ENCODE measurements at places on chromosomes 1 and 21.

DNA sequence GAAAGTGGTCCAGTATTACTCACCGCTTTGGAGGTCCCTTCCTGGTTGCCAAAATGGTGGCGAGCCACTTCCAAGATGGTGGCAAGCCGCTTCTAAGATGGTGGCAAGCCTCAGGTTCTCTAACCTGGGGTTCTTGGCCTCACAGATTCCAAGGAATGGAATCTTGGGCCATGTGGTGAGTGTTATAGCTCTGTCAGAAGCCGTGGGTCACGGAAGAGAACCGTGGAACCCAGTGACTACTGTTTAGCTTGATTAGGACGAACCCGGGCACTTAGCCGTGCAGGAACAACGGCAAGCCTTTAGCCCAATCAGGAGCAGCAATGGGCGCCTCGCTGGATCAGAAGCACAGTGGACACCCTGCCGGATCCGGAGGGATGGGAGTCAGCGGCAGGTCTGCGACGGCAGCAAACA, 356.2 kb upstream of the TMPRSS15 start:
- DNase-seq: no peak

GRCh38 chr1:223216531-223217205, 73.6 kb upstream of the TLR5 start:
- no peak for DNase-seq

GRCh38 chr1:235852887-235853286, 13.8 kb downstream of the LYST start:
- no peak for DNase-seq

- DNase-seq: no peak
Observed at GRCh38 chr1:87024936-87025540, 110.6 kb downstream of the HS2ST1 start.

DNA sequence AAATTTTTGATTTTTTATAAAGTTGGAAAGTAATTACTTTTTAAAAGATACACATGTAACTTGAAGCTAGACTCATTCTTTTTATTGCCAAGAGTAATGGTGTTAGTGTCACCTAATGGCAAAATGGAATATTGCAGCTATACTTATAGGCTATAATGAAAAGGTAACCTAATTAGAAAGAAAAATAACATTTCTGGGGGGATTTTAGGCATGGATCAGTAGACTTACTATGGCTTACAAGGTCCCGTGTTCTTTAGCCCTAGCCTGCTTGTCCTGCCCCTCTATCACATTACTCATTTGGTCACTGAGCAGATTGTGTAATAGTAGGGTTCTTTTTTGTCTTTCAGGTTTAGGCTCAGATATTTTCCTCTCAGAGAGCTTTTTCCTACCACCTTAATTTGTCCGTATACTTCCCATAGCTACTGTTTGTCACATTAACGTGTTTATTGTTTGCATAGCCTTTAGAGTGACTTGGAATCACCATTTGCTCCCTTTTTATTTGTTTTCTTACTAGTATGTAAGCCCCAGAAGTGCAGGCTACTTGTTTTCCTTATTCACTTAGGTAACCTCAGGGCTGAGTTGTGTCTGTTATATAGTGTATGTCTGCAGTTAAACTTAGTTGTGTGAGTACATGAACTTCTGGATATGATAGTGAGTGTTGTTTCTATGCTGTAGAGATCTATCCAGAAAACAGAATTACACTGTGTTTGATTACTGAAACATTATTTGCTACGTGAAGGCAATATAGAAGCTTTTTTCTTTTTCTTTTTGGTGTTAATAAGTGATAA, 58.7 kb downstream of the RABGAP1L start:
- no peak for DNase-seq

- DNase-seq: no peak
Observed at GRCh38 chr1:53783056-53783455, 44.1 kb upstream of the GLIS1 start.

DNA sequence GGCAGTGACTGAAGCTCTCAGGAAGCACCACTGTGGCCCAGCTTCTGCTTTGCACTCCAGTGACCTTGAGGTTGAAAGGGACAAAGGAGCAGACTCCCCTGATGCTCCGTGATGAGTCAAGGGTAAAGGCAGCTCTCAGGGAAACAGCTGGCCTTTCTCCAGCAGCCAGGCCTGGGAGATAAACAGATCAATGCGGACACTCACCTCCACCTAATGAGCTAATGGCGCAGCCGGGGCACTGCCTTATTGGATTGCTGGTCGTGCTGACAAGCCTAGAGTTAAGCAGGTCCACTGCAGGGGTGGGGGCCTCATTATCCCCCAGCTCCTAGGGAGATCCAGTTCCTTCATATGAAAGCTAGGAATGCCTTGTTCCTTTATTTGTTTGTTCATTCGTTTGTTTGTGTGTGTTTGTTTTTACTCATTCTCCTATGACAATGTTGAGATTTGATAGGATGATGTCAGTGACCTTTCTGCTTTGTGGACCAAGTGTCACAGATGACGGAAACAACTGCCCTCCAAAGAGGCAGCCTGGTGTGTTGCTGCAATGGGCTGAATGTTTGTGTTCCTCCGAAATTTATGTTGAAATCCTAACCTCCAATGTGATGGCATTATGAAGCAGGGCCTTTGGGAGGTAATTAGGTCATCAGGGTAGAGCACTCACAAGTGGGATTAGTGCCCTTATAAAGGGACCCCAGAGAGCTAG, 141.4 kb upstream of the BEND5 start:
- DNase-seq: no peak

All from stimulated activated CD8-positive, alpha-beta memory T cell treated with anti-CD3 and anti-CD28 coated beads, Interleukin-15, amount 100 ng/mL, for 1 hour (primary cell).